ENCODE measurements at places on chromosomes 1 and 21.
A peak's percentile ranks its signal among the peaks of the same experiment; 100 is the strongest.

- DNase-seq = peak; percentile 48
These were observed 16.2 kb upstream of the SERINC2 start for GRCh38 chr1:31396633-31397351.

GRCh38 chr1:23008901-23009300 lies 6.8 kb downstream of the TEX46 start:
- no peak for DNase-seq

DNA sequence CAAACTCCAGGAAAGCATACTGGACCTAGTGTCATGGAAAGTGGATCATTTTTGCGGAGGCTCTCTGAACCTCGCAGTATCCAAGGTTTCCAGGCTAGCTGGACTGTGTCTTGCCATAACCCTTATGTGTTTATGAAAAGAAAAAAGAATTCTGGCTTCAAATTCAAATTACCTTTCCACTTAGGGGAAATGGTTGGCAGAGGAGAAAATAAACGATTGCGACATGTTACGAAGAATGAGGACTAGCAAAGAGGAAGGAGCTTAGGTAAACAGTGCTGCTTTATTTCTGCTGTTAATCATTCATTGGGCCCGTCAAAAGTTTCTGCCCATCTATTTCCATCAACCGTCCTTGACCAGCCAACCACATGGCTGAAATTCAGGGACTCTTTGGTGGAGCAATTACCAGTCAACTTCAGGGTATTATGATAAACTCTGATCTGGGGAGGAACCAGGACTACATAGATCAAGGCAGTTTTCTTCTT lies at the start of gene C4BPA:
TSS of gene C4BPA (plus strand) at position 342 of the 482 bp plus-strand sequence. CDS start 8,793 bp downstream, outside the sequence.
- no peak for DNase-seq

GRCh38 chr1:5822266-5822665 lies 170.0 kb downstream of the NPHP4 start:
- no peak for DNase-seq

DNA sequence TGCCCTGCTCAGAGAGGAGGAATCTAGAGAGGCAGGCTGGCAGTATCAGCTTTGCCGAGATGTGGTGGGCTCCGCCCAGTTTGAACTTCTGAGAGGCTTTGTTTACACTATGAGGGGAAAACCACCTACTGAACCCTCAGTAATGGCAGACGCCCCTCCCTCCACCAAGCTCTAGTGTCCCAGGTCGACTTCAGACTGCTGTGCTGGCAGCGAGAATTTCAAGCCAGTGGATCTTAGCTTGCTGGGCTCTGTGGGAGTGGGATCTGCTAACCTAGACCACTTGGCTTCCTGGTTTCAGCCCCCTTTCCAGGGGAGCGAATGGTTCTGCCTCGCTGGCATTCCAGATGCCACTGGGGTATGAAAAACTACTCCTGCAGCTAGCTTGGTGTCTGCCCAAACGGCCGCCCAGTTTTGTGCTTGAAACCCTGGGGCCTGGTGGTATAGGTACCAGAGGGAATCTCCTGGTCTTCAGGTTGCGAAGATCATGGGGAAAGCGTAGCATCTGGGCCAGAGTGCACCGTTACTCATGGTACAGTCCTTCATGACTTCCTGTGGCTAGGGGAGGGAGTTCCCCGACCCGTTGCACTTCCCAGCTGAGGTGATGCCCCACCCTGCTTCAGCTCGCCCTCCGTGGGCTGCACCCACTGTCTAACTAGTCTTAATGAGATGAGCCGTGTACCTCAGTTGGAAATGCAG lies 43.6 kb downstream of the C21orf91 start:
- DNase-seq = no peak

DNA sequence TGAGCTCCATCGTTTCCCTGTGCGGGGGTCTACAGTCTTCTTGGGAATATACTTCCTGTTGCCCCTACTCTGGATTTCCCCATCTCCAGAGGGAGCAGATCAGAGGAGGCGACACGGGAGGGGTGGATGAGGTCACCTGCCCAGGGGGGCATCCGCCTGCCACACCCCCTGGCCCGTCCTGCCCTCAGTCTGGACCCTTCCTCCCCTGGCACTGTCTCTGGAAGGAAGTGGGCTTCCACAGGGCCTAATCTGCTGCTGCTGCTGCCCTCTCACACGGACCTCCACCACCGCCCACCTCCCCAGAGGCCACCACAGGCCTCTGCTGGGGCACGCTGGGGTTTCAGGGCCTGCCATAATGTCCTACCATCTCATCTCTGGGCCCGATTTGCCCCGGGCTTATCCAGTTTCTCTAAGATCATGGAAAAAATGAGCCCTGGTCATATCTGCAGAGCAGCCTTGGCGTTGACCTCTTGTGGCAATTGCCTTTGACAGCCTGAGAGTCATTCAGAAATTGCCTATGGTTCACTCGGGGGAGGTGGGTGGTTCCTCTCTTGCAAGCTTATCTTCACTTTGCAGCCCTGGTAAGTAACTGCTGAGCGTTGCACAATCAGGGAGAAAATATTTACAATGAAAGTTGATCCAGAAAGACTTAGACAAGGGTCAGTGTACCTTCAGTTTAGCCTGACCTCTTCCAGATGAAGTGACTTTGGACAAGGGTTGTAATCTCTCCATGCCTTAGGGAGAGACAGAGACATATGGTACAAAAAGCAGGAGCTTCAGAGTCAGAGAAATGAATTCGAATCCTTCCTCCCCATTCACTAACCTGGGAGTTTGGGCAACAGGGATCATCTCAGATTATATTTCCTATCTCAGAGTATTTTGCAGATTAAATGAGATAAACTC lies 252.4 kb downstream of the TOMM20 start:
- peak; percentile 74 for DNase-seq

DNA sequence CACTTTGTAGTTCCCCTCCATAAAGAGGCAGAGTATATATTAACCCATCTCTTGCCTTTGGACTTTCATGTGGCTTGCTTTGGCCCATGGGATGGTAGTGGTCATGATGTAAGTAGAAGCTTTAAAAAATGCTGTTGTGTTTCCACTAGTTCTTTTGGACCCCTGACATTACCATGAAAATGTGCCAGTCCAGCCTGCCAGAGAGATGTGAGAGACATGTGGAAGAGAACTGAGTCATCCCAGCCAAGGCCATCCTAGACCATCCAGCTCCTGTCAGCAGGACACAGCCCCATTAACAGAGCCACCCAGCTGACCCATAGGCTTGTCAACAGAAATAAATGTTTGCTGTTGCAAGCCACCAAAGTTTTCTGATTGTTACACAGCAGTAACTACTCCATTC lies 3.9 kb upstream of the CD101 start:
- DNase-seq = no peak

- DNase-seq = no peak
These were observed at the start of gene CAMTA1 for GRCh38 chr1:6785318-6785727. Gene CAMTA1, plus strand, starts transcription at chr1:6785454. Its CDS starts 77 bp downstream, at chr1:6785531.

DNA sequence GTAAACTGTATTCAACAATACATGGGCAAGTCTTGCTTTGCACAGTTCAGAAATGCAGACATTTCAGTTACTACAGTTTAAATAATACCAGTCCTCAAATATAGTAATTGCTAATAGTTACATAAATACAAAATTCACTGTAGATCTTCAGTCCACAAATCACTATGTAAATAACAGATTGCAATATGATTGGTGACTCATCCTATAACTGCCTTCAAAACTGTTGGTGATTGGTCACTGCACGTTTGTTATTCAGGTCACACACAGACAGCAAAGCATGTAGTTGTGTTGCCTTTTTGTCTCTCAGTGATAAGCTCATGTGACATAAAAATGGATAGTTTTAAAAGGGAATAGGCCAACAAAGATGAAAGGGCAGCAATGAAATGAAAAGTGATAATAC lies 186.5 kb upstream of the CTTNBP2NL start:
- no peak for DNase-seq

- DNase-seq = no peak
These were observed 28.4 kb downstream of the MAN1C1 start for GRCh38 chr1:25644962-25645361.

DNA sequence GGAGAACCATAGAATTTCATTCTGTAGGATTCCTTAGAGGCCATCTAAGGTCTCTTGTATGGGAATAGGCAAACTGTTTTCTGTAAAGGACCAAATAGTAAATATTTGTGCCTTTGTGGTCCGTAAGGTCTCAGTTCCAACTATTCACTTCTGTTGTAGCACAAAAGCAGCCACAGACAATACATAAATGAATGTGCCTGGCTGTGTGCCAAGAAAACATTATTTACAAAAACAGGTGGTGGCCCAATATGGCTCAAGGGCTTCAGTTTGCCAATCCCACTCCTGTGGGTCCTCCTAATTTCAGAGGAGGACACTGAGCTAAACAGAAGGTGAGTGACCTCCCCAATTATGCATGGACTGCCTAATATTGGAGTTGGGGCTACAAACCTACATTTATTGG lies 67.6 kb upstream of the EDEM3 start:
- DNase-seq = no peak

- DNase-seq = no peak
These were observed 77.0 kb downstream of the VWA5B1 start for GRCh38 chr1:20367626-20368025.

- DNase-seq = no peak
These were observed 6.6 kb upstream of the C2CD2 start for GRCh38 chr21:41960386-41960785.

GRCh38 chr1:12245116-12245515 lies 15.3 kb downstream of the VPS13D start:
- peak; percentile 49 for DNase-seq

GRCh38 chr1:41846625-41847405 lies 71.9 kb downstream of the HIVEP3 start:
- DNase-seq = peak; percentile 56

GRCh38 chr1:151852733-151853132 lies 779 bp downstream of the THEM5 start:
- no peak for DNase-seq

- peak; percentile 82 for DNase-seq
These were observed 834 bp upstream of the ELF3 start for GRCh38 chr1:202009326-202010179.

- DNase-seq = no peak
These were observed 44.7 kb upstream of the ZBTB40 start for GRCh38 chr1:22406722-22407495.

DNA sequence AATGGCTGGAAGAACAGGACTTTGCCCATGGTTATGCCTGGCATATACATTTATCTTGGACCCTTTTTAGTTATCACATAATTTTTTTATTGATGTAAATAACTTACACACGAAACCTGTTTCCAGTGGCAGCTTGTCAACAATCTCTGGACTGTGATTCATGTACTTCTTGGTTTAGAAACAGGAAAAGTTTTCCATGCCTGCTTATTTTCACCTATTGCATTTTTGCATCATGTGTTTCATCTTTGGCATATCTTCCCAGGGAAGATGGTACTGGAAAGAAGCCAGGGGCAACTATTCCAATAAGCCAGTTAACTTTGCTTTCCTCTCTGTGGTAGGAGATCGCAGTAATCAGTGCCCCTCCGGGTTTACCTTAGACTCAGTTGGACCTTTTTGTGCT lies 210.3 kb downstream of the TPR start:
- DNase-seq = no peak

DNA sequence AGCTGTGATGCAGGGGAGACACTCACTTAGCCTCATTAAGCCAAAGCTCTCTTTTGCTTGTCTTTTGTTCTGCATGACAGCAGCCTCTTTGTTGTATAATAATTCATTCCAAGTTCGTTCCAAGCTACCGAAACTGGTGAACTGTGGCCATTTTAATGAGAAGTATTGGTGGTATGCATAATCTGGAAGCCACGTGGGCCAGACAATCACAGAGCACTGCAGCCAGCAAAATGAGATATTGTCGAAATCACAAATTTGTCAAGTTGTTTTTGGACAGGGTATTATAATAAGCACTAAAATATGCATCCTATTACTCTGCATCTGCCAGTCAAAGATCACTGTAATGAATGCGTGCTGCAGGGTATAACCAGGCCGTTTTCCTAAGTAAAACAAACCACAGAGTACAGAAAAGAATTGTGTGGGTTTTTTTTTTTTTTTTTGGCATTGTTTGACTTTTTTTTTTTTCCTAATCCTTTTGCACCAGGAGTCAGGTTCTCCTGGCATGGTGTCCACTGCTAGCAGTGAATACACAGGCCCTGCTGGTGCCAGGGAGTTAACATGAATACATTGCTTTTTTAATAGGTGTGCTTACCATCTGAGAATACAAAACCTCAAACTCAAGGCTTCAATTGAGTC lies 423.9 kb downstream of the PTBP2 start:
- DNase-seq = peak; percentile 71

DNA sequence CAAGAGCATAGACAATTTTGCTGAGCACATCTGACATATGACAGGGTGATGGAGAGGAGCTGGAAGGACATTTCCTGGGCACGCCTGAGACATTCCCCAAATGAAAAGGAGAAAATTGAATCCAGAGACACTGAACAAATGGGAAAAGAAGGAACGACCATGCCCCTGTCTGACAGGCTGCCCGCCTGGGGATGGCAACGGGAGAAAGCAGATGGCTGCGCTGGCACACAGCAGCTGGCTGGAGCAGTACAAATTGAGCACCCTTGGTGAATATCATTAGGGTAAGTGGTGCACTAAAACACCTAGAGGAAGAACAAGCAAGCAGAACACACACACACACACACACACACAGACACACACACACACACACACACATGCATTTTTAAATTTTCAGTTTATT lies 174.3 kb upstream of the DUSP10 start:
- DNase-seq = no peak

- peak; percentile 62 for DNase-seq
These were observed 93.2 kb downstream of the TBX19 start for GRCh38 chr1:168373869-168374268.

DNA sequence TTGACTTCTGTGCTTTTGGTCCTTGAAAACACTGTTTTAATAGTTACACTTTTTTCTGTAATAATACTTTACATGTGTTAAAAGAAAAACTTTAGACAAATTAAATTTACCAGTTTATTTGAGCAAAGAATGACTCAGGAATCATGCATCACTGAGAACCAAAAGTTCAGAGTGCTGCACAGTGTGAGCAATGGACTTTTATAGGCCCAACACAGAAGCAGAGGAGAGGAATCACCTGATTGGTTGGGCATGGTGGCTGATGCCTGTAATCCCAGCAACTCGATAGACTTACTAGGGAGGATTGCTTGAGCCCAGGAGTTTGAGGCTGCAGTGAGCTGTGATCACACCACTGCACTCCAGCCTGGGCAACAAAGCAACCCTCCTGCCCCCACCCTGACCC lies 29.3 kb downstream of the ZNF648 start:
- no peak for DNase-seq

DNA sequence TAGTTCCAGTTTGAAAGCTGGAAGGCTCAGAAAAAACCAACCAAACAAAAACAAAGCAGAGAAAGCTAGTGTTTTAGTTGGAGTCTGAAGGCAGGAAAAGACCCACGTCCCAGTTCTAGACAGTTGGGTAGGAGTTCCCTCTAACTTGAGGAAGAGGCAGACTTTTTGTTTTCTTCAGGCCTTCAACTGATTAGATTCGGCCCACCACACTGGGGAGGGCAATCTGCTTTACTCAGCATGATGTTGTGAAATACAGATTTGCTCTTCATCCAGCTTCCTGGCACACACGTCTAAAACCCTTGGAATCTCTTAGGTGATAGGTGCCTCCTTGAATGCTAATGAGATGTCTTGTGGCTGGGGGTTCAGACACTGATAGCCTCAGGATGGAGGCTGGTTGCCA lies 49.1 kb upstream of the CSF3R start:
- no peak for DNase-seq

DNA sequence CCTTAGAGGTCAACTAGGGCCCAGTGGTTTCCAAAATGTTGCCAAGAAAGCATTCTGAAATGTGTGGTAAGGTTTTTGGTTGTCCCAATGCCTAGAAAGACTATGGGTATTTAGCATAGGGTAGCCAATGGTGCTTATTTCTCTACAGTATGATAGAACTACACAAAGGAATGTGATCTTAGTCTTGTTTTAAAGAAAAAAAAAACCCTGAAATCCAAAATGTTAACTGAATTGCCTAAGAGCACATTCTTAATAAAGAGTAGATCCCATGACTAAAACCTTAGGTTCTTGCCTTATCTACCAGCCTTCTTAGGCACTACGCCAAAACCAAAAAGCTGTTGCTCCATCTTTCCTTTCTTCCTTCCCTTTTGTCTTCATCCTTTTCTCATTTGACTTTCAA lies 428.2 kb downstream of the MRPL39 start:
- DNase-seq = peak; percentile 36
